ENCODE measurements at places on chromosomes 6 and 20.

GRCh38 chr6:129262661-129263060 lies 379.7 kb downstream of the LAMA2 start:
- peak; percentile 86 for DNase-seq

GRCh38 chr6:106629859-106630163 lies 433 bp downstream of the QRSL1 start:
- no peak for DNase-seq

- DNase-seq: no peak
Observed at GRCh38 chr6:21996425-21997118, 300.3 kb downstream of the PRL start.

- no peak for DNase-seq
Observed at GRCh38 chr20:44727651-44728050, 12.5 kb downstream of the CCN5 start.

DNA sequence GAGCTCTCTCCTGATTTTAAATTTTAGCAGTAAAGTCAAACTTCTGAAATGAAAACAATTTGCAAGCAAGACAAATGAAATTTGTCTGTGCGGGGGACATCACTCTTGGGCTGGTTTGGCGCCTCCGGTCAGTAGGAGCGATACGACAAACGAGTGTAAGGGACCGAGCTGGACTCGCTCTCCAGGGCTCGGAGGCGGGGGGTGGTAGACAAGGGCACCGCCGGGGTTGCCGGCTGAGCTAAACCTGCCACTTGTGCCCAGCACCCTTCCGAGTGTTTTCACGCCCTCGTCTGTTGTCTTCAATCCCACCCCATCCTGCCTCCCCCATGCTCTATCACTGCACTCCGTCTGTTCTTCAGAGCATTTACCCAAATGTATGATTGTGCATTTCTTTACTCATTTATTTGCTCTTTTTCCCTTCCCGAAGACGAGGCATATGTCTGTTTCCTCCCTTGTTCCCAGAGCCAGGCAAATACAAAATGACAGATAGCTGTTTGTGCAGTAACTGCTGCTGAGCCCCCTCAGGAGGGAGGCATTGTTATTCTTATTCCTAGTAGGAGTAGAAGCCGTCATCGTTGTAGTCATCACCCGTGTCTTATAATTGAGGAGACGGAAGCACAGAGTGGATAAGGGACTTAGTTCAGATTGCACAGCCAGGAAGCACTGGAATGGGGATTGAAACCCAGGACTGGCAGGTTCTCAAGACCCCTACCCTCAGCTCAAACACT lies 62.8 kb upstream of the APCDD1L start:
- DNase-seq: no peak

- DNase-seq: no peak
Observed at GRCh38 chr6:40176152-40176551, 241.9 kb upstream of the MOCS1 start.

- DNase-seq: peak; percentile 58
Observed at GRCh38 chr6:159252955-159253508, 83.8 kb downstream of the FNDC1 start.

GRCh38 chr20:24872291-24873024 lies 76.6 kb upstream of the CST7 start:
- peak; percentile 74 for DNase-seq

DNA sequence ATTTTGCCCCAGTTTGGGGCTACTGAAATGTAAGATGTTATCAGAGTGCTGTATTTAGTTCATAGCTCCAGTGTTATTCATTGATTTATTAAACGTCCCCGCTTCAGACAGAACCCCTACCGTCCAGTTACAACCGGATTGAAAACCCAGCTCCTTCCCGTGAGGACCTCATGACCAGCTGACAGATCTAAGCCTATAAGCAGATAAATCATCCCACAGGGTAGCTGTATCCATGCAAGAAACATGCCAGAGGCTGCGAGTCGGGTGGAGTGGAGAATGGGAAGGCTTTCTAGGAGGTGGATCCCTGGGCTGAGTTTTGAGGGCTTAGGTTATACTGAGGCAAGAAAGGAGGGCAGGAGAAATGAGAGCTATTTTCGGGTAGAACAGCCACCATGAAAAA lies 260.0 kb downstream of the ARID1B start:
- DNase-seq: no peak

DNA sequence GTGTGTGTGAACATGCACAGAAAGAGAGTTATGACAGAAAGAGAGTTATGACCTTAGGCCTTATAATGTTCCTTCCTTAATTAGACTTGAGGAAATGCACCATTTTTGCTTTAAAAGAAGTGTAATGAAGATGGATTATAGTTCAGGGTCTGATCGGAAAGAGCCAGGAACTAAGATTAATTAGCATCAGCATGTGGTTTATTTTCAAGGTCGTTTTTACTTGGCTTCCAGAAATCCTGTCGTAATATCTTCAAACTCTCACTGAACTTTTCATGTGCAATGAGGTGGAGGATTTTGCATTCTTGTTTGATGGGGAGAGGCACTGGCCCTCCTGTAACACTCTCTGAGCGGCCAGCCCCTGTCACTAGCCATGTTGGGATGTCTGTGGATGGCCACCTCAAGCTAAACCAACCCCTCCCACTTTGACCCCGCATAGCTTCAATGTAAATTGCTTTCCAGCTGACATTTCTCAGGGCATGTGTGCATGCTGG lies 116.8 kb downstream of the CDC5L start:
- no peak for DNase-seq

GRCh38 chr6:111200350-111201243 lies 113.3 kb downstream of the SLC16A10 start:
- DNase-seq: no peak

GRCh38 chr6:11972806-11973205 lies 39.3 kb upstream of the HIVEP1 start:
- DNase-seq: no peak

GRCh38 chr6:121858310-121858709 lies 422.9 kb downstream of the GJA1 start:
- DNase-seq: no peak

GRCh38 chr6:15621203-15622044 lies 41.4 kb downstream of the DTNBP1 start:
- no peak for DNase-seq

DNA sequence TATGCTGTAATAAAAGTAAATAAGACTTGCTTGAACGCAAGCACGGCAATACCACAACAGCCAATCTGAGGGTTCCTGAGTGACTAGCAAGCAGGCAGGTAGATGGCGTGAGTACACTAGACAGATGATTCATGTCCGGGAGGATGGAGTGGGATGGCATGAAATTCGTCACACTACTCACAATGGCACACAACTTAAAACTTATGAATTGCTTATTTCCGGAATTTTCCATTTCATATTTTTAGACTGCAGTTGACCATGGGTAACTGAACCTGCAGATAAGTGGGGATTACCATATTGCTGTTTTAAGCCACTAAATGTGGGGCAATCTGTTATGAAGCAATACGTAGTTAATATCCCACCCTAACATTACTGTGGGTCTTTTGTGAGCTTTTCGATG lies 93.6 kb upstream of the NFATC2 start:
- DNase-seq: no peak

DNA sequence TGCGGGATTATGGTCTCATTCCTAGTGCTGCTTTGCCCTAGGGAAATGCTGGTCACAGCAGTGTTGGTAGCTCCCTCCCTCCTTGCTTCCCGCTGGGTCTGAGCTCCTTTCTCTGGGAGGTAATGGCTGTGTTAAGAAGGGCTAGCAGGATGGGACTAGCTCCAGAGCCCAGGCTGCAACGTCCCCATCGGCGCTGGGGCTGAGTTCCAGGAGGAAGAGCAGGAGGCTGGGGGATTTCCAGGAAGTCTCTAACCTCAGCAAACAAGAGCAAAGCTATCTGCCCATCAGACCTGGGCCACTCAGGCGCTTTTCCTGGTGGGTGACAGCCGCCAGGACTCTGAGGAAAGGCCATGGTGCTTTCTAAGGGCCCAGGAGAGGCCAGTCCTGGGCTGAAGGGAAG lies 174.2 kb downstream of the DLL1 start:
- DNase-seq: no peak

DNA sequence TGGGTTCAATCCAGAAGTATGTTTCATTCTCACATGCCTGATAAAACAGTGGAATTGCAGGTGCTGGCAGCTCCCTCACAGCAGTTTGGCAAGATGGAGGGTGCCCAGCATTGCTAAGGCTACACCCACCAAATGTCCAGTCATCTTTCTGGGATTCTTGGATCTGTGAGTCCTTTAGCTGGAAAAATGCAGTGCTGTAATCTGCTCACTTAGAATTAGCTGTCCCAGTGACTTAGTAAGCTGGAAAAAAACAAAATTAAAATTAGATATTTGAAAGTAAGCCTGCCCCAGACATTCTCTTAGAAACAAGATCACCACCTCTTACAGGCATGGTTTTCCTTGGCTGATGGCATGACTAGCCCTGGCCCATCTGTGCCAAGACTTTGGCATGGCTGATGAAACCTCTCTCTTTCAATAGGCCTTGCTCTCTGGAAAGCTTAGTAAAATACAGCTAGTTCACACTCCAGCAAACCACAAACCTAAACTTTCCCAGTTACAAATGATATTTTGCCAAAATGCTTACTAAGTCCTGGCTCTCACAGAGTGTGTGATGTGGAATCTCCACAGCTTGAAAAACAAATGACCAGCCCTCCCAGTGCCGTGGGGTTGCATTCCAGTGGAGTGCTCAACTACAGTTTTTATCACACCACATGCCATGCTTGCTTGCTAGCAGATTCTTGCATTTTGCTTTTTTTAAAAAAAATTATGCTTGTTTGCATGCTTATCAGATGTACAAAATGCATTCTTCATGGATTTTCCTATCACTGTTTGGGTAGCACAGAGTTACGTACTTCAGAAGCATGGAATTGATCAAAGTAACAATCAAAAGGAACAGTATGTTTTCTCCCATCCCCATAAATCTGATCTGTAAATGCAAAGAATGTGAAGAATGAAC lies 261.5 kb downstream of the EYA4 start:
- no peak for DNase-seq

DNA sequence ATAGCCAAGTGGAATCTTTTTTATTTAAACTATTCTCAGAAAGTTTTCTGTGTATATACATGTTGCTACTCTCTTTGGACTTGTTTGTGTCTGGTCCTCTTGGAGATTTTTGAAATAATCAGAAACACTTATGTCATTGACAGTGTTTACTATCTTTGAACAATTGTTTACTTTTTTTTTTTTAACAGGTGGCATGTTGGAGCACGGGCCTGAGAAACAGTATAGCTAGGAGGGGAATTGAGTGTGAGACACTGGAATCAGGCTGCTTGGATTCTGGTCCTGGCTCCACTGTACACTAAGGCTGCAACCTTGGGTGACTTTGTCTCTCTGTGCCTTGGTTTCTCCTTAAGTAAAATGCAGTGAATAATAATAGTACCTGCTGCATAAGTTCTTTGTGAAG lies 279.6 kb downstream of the PRL start:
- no peak for DNase-seq

DNA sequence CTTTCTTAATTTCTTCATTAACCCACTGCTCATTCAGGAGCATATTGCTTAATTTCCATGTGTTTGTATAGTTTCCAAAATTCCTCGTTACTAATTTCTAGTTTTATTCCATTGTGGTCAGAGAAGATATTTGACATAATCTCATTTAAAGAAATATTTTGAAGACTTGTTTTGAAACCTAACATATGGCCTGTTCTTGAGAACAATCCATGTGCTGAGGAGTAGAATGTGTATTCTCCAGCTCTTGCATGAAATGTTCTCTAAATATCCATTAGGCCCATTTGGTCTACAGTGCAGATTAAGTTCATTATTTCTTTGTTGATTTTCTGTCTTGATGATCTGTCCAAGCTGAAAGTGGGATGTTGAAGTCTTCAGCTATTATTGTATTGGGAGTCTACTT lies 251.7 kb downstream of the ALDH8A1 start:
- no peak for DNase-seq

DNA sequence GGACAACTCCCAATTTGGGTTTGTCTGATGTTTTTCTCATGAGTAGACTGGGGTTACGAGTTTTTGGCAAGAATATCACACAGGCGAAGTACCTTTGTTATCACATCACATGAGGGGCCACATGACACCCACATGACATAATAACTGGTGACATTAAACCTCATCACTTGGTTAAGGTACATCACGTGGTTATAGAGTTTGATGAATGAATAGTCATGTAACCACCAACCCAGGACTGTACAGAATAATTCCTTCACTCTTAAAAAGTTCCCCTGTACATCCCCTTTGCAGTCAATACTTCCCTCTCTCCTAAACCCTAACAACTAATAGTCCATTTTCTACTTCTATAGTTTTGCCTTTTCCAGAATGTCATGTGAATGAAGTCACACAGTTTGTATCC lies 83.4 kb downstream of the REV3L start:
- DNase-seq: no peak

- peak; percentile 47 for DNase-seq
Observed at GRCh38 chr6:158906926-158907325, 87.8 kb upstream of the EZR start.

DNA sequence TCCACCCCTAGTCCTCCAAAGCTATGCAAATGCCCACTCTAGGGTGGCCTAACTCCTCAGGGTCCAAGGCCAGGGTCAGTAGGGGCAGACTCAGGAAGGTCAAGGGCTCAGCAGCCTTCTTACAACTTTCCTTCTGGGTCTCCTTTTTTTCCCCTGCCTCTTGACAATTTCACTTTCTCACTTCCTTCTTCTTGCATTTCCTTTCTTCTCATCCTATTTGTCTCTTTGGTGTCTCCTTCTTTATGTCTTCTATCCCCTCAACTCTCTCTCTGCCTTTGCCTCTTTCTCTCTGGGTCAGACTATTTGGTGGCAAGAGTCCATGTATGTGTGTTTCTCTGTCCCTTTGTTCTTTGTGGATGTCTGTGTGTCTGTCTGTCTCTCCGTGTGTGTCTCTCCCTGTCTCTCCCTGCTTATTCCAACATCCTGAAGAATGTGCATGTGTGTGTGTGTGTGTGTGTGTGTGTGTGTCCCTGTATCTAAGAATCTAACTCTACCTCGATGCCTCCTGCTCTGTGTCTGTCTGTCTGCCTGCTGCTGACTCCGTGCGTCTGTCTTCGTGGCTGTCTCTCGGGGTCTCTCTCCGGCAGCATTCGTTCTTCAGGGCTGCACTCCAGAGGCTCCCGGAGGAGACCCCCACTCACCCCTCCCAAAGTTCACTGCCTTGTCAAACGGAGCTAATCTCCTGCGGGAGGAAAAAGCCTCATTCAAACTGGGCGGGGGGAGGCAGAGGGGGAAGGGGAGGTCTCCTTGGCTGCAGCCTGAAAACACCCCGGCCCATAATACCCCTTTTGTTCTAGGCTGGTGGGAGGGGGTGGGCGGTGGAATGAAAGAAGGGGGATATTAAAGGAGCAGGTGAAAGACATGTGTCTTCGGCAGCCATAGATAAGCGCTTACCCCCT lies 51.7 kb upstream of the FOXP4 start:
- no peak for DNase-seq

GRCh38 chr6:134309227-134309626 lies 8.7 kb downstream of the SGK1 start:
- DNase-seq: no peak

Measured in NCI-H146 (cell line).